Right kidney (tissue), 9 donors: ENCODE measurements at places on chromosomes 3 and 15.
A peak's percentile ranks its signal among the peaks of the same experiment; 100 is the strongest.

DNA sequence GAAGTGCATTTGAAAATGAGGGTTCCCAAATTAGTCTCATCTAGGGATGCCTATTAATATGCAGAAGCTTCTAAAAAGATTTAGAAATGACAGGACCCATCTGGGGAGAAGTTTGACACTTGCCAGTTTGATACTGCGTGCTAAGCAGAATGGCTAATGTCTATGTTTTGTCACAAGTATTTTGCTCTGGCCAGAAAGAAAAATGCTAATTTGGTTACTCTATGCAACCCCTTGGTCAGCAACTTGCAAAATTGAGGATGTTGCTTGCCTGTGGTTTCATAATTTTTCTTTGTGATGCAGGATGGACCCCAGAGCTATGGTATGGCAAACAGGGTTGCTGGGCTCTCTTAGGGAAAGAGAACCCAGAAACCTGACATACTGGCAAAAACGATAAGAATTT lies 148.2 kb downstream of the FMN1 start:
- DNase-seq: no peak

- peak; percentile 27 for DNase-seq
These were observed 1.1 kb upstream of the ZNF639 start for GRCh38 chr3:179321668-179322285.

DNA sequence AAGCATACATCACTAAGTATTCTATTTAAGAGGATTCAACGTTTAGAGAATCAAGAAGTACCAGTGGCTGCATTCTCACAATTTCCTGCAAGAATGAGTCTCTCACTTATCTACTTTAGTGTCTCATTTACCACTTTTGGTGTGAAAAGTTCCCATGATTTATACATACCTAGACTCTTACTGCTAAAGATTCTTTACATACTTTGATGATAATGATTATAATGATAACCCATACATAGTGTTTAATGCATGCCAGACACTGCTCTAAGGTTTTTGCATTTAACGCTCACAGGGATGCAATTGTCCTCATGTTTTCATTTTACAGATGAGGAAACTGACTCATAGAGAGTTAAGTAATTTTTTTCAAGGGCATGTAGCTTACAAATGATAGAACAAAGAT lies 133.6 kb downstream of the TMEM108 start:
- no peak for DNase-seq

- DNase-seq: no peak
These were observed 36.7 kb upstream of the SLC6A11 start for GRCh38 chr3:10779293-10779805.

DNA sequence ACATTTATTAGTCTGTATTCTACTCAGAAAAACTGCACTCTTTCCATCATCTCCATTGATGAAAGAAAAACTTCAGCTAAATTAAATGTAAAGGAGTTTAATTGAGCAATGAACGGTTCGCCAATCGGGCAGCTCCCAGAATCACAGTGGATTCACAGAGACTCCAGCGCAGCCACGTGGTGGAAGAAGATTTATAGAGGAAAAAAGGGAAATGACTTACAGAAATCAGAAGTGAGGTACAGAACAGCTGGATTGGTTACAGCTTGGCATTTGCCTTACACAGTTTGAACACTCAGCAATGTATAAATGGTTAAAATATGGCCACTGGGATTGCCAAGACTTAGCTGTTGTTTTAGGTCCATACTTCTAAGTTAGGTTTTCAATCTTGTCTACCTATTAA lies 2.8 kb upstream of the SUCLG2 start:
- DNase-seq: no peak

DNA sequence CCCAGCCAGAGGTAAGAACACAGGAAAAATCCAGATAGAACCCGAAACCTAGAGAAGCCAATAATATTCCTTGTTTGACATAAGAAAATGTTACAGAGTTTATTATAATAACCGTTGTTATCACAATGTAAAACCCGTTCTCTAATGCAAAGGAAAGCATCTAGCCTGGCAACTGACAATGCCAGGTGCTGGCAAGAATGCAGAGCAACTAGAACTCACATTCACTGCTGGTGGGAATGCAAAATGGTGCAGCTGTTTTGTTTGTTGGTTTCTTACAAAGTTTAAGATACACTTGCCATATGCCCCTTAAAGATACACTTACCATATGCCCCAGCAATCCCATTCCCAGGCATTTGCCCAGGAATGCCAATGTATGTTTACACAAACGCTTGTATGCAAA lies 23.4 kb downstream of the VPS39 start:
- DNase-seq: no peak

- no peak for DNase-seq
These were observed 109.9 kb downstream of the SCAPER start for GRCh38 chr15:76795217-76795616.

DNA sequence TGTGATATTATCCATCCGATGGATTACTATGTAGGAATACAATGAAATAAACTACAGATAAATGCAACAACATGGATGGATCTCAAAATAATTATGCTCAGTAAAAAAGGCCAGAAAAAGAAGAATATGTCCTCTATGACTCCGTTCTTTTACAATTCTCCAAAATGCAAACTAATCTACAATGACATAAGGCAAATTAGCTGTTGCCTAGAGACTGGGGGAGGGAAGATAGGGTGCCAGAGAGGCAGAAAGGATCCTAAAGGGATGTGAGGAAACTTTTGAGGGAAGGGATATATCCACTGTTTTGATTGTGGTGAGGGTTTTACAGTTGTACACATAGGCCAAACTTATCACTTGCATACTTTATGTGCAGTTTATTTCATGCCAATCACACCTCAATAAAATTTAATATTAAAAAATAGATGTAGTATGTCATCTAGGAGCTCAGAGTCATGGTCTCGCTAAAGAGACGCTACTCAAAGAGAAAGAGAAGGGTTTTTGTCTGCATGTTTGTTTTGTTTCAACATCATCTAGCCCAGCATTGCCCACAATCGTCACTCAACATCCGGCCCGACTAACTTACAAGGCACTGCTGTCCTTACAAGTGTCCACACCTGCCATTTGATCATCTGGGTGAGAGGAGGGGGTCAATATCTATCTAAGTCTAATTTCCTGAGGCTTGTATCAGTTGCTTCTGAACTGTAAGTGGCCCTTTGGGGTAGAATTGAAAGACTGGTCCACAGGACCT lies 29.5 kb downstream of the HES1 start:
- DNase-seq: no peak

GRCh38 chr3:105733356-105733755 lies 135.5 kb downstream of the CBLB start:
- no peak for DNase-seq

- no peak for DNase-seq
These were observed 107.8 kb downstream of the MBNL1 start for GRCh38 chr3:152376351-152377183.

DNA sequence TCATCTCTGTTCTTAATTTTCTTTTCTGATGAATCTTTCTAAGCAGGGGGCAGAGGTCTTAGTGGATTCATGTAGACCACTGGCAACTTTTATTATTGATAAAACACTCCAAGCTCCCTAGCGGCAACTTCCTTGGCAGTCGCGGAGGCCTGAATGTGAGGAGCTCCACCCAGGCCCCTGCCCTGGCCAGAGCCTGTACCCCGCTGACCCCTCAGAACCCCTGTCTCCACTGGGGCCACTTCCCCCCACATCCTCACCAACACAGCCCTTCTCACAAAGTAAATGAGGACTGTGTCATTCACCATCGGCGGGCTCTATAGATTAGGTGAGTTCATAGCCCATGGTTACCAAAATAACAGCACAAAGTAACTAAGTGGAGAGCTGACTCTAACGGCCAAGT lies 111.6 kb downstream of the TPRA1 start:
- no peak for DNase-seq

GRCh38 chr15:67135494-67135893 lies 70.1 kb downstream of the SMAD3 start:
- DNase-seq: no peak

GRCh38 chr3:56630966-56631365 lies 52.1 kb downstream of the TASOR start:
- no peak for DNase-seq

DNA sequence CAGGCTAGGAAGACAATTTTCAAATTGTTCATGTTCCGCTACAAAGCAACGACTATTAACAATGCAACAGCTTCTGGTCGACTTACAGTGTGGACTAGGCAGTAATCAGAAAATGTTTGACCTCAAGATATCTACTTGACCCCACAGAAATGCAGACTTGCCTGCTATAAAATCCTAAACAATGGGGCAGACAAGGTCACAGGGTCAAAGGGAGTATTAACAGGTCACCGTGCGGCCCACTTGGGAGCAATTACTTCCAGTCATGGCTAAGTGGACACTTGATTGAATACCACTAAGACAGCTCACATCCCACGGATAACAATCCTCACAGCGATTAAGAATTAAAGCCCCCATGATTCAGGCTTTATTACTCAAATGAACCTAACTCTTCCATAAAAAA lies 58.9 kb downstream of the FOXP1 start:
- DNase-seq: peak; percentile 48

DNA sequence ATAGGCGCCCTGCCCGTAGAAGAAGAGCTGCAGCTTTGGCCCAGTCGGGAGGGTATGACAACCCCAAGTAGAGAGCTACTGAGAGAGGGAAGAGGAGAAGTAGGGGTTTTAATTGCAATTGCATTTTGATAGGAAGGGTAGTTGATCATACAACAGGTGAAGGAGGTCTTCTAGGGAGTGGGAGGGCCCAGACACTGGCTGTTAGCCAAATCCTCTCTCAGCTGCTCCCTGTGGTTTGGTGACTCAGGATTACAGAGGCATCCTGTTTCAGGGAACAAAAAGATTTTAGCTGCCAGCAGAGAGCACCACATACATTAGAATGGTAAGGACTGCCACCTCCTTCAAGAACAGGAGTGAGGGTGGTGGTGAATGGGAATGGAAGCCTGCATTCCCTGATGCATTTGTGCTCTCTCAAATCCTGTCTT lies 408.9 kb upstream of the THBS1 start:
- no peak for DNase-seq

DNA sequence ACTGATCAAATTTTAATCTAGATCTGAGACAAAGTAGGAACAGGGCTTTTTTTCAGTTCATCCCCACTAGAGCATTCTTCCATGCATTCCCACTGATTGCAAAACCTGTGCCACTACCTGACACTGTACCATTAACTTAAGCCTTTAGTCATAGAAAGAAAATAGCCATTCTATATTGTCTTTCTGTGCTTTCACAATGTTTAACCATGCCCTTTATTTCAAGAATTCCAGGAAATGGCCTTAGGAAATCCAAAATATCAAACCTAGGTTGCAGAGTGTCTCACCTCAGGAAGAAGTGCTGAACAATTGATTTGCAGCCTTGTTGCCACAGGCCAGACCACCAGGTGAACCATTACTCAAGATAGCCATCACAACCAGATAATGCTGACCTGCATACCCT lies 56.2 kb upstream of the TGFBR2 start:
- DNase-seq: no peak

DNA sequence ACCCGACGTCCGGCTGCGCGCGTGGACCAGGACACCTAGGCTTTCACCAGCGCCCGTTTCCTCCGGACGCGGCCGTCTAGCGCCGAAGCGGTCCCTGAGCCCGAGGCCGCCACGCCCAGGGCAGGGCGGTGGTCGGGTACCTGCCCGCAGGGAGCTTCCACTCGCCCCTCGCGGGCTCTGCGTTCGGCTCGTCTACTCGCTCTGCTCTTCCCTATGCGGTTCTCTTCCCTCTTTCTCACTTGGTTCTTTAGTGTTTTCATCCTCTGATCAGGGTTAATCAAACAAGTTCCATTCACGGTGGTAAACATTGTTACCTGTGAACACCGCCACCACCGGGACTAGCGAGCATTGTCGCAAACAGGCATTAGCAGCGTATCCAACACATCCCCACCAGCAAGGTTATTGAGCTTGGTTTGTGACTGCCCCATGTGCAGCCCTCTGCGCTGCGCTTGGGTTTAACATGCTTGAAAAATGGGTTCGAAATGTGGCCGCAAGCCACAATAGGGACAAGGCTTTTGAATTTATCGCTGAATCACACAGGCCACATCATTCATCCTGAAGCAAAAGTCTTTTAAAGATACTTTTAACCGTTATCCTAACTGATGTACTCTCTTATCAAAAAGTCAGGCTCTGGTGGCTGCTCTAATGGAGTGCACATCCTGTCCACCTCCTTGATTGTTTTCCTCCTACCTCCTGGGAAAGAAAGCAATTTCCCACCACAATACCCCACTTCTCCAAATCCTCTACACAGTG lies 843 bp upstream of the CD47 start:
- no peak for DNase-seq
